Activated T-helper 1 cell treated with anti-CD3 and anti-CD28 coated beads, Interleukin-12 subunit alpha, Interleukin-12 subunit beta, Interleukin-2, Interleukin-4 antibody, amounts not matched to agents 30 ng/mL and 10 ng/mL and 1 ng/mL, durations not matched to agents 14 hours and 24 hours and 36 hours (primary cell): ENCODE measurements at places on chromosomes 1 and 21. TPM values are rescaled to one million over a fixed set of nuclear protein-coding genes. Genes with fewer than 3 reads are reported as not detected.

GRCh38 chr1:212797681-212798080, 6.0 kb downstream of the TATDN3 start:
- no peak for DNase-seq

The ARHGAP29 gene
- total RNA-seq, result not detected in 2 replicates

DNA sequence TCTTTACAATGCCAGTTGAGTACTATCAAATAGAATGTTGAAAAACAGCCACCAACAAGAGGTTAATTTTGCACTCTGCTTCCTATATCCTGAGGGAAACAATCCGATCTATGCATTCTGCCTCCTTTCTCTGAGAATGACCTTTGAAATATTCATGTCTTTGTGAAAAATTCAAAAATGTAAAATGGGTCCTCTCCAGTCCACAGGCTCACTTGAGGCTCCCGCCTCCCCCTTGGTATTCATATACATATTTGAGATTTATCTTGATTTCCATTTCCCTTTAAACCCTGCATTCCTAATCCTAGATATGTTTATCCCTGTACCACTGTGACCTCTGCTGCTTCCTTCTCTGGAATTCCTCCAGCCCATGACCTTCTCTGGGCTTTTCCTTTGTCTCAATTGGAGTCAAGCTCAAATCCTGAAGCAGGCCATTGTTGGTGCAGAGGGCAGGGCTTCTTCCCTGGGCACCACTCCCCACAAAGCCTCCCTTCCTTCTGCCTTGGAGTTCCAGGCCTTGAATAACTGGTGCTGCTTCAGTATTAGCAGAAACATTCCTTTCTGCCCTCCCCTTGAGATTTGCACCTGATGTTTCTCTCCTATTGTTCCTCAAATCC, 296.8 kb downstream of the PBX1 start:
- no peak for DNase-seq

The PSRC1 gene
- 3.6 and 5.5 TPM in 2 replicates for total RNA-seq

DNA sequence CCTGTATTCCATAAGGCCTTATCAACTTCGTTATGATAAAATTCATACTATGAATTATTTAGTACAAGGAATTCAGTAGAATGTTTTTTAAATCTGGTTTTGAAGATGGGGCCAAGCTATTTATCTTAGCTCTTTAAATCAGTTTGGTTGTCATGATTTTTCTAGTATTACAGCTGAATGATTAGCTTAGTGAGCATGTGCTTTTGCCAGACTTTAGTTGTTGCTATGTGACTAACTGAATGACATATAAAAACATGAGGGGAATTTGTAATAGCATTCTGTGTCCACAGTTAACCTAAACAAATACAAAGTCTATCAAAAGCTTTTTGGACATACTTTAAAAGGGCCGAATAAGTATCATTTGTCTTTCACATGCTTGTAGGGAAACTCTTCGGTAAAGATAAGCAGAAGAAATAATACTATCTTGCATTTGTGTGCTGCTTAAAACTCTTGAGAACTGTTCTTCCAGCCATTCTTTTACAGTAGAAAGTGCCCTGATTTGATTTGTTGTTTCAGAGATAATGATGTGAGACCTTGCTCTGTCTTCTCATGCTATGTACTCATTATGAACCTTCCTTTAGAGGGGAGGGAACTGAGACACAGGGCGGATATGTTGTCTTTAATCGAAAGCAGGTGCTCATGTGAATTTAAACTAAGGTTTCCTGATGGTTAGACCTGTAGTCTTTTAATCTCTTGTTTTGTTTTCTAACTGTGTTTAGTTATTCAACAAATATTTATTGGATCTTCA, 18.8 kb downstream of the NEK7 start:
- DNase-seq, result no peak

- DNase-seq, result no peak
These were observed 189.4 kb upstream of the HOOK1 start for GRCh38 chr1:59625384-59625783.

- no peak for DNase-seq
These were observed 566 bp upstream of the ALG6 start for GRCh38 chr1:63366908-63367214.

The C1orf87 gene
- total RNA-seq, result not detected in 2 replicates

- DNase-seq, result no peak
These were observed 9.1 kb downstream of the YBEY start for GRCh38 chr21:46295177-46295770.

The PRKAA2 gene
- total RNA-seq, result not detected in 2 replicates

The S100A9 gene
- not detected in 2 replicates for total RNA-seq

DNA sequence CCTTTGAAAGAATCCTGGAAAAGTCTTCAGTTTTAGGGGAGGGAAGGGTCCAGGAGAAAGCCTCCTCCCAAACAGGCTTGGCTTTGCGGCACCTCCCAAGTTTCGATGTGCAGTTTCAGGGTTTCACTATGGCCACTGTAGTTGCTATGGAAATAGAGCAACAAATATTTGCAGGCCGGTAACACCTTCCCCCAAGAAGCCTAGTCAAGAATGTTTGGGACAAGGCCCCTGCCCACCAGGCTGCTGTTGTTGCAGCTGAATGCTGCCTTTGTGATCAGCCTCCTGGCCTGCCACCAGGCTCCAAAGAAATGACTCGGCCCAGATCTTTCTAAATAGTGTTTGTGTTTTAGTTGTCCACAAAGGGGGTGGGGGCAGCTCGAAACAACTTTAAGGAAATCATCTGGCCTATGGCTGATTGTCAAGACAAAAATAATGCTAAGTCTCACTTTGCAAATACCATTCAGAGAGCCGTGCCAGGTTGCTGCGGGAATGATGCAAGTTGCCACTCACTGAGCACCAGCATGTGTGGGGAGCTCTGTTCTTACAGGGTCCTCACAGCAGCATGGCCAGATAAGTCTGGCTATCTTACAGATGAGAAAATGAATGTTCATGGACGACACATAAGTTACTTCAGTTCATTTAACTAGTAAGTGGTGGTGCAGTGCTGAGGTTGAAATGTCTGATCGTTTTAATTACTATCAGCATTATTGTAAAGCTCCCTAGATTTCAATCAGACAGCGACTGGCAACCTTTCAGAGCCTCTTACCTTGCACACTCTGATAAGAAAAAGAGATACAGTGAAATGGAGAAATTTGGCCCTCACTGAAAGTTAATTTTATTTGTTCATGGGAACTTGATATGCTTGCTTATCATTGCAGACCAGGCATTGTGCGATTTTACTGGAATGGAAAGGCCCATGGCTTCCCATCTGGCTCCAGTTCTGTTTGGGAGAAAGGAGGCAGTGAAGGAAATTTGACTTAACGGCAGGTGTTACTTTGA, 91.2 kb upstream of the JUN start:
- DNase-seq, result no peak

DNA sequence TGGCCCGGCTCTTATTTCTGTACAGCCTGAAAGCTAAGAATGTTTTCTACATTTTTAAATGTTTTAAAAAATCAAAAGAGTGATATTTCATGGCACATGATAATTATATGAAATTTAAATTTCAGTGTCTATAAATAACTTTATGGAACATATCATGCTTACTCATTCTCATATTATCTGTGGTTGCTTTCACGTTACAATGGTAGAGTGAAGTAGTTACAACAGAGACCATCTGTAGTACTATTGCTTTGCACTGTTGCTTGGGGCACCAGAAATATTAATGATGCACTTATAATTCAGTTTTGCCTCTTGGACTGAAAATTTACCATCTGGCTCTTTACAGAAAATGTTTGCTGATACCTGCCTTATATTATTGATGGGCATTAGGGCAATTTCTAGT, 481.6 kb downstream of the PLPP3 start:
- no peak for DNase-seq

The NGF gene
- not detected in 2 replicates for total RNA-seq

- DNase-seq, result no peak
These were observed 301 bp upstream of the NUDT17 start for GRCh38 chr1:145845144-145845513.

The TAL1 gene
- not detected in 2 replicates for total RNA-seq
